ENCODE measurements at places on chromosomes 2 and 18.

- DNase-seq = no peak
Observed at GRCh38 chr2:238097988-238098871, 1.9 kb upstream of the ESPNL start.

DNA sequence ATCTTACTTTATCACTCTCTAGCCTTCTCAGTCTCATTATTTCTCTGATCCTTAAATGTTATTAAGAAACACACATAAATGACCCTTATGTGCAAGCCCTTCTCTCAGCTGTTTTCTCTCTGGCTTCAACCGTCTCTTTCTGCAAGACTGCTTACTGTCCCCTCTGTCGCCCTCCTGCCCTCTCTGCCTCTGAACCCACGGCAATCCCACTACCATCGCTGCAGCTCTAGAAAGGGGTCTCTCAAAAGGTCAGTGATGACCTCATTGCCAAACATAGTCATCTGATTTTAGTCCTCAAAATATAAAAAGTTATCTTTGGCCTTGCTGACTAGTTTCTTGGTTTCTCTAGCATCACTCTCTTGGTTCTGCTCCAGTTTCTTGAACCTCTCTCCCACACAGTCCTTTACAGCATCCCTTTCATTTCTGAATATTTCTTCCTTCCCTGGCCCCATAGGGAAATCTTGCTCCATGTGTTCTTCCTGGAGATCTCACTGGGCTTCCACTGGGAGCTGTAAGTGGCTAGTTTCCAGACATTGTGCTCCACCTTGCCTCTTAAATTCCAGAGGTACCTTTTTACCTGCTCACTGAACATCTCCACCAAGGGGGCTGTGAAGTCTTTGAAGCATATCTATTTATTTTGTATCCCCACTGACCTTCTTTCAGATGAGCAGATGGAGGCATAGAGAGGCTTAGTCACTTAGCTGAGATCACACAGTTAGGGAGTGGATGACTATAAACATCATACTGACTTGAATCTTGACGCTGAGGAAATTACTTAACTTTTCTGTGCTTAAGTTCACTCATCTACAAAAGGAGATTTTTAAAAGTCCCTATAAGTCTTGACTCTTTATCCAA, 96.2 kb downstream of the PDE1A start:
- no peak for DNase-seq

DNA sequence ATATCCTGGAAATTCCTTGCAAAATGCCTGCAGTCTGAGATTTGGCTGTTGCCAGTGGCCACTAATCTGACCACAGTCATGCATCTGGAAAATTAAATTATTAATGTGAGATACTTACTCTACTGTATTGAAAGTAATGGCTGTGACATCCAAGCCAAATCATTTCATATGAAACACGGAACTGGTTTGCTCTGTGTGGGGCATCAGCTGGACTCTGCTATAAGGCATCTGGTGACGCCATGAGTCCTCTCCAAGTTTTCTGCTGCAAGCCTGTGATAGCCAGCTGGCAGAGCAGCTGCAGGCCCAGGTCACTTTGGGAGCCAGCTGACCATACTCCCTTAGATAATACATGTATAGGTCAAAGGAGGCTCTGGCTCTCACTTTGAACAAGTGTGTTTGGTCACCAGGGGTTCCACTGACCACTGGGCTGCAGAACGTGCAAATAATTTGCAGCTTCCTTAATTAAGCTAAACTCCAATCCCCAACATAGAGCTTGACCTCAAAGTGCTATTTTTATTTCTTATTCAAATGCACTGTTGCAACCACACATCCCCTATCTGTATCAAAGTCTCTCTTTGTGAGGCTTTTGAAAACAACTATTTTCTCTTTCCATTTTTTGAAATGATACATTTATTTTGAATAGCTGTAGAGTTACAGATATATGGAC, 152.9 kb downstream of the NCKAP5 start:
- peak; percentile 39 for DNase-seq

DNA sequence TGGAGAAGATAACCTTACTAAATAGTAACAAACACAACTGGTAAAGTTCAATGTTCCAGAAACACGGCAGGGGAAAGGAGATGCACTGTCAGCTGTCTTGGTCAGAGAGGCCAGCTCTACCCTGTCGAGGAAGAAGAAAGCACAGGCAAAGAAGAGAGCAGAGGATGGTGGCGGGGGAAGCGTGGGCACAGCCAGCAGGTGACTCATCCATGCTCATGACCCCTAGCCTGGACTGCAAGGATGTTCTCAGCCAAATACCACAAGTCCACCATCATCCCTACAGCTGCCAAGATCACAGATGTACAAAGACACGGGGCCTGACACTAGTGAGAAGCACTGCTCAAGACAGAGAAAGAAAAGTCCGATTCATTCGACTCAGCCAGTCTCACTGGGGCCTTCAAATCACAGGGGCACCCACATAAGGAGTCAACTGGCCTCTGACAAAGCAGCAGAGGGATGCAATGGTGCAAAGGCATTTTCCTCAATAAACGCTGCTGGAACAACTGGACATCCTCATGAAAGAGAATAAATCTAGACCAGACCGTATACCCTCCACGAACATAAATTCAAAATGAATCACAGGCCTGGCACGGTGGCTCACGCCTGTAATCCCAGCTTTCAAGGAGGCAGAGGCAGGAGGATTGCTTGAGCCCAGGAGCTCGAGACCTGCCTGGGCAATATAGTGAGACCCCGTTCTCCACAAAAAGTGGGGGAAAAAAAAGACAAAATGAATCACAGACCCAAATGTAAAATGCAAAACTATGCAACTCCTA, 5.6 kb downstream of the DTYMK start:
- no peak for DNase-seq

DNA sequence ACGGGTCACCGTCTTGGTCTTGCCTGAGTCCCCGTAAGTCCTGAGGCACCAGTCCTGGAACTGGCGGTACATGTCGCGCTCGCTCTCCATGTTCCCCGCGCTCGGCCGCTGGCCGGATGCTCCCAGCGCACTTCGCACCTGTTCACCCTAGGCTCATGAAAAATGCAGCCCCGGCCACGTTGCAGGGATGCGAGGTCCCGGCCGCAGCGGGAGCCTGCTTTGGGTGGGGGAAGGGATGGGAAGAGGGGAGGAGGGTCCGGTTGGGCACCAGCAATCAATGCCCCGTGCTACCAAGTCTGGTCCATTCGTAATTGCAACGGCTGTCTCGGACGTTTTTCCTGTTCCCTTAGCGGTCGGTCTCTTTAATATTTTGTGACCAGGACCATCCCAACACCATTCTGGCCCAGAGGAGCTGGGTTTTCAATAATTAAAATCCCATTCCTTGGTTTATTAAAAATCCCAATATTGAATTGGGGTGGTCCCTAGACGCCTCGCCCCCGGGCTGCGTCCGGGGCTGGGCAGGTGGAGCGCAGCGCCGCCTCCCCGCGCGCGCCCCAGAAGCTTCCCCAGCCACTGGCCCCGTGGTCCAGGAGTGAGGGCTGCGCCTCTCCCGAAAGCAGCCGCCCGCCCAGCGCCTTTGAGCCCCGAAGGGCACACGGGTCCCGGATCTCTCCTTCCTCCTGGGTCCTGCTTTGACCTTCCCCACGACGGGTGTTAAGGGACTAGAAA, 1.4 kb downstream of the NOL4 start:
- DNase-seq = peak; percentile 93

GRCh38 chr2:8653485-8653884, 28.4 kb upstream of the ID2 start:
- DNase-seq = no peak

DNA sequence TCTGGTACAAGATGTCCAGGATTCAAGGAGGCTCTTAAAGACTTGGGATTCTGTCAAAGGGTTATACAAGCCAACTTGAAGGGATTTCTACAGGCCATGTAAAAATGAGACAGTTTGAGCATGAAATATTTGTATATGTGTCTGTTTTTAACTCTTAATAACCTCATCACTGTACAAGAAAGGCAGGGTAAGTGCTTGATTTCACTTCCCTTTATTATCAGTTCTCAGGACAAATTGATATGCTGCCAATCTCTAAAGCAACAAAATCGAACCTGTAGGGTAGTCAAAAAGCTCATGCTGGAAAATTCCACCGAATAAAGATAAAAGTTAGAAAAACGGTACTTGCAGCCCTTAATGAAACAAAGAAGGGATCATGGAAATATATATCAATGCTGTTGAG, 14.1 kb downstream of the COPS8 start:
- DNase-seq = no peak

GRCh38 chr2:10475811-10476660, 27.9 kb upstream of the ODC1 start:
- peak; percentile 33 for DNase-seq

DNA sequence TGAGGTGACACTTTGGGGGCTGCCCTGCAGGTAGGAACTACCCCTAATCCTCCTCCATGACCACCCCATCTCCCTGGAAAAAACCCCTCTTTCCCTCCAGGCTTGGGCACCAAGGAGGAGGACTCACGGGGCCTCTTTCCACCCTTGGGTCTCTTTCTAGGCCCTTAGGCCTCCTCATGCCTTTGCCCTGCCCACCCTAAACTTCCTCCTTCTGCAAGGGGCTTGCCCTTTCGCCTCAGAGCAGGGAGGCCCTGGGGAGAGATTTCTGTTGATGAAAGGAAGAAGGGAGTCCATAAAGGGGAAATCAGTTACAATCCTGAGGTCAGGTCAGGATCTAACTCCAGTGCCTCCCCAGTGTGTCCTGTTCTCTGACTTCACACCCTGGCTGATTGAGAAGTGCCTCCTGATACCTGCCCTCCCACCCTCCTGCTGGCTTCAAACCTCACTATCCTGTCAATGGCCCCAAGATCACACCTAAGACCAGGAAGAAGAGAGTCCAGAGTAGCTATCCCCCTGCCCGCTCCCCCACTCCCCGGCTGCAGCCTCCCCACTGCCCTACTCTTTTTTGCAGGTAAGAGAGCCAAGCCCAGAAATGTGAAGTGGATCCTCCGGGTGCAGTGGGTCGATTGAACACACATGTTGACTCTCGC, 16.7 kb upstream of the TNS1 start:
- no peak for DNase-seq

GRCh38 chr2:181847702-181848101, 43.8 kb upstream of the ITPRID2 start:
- no peak for DNase-seq

GRCh38 chr2:105904938-105905337, 160.2 kb downstream of the NCK2 start:
- DNase-seq = no peak

DNA sequence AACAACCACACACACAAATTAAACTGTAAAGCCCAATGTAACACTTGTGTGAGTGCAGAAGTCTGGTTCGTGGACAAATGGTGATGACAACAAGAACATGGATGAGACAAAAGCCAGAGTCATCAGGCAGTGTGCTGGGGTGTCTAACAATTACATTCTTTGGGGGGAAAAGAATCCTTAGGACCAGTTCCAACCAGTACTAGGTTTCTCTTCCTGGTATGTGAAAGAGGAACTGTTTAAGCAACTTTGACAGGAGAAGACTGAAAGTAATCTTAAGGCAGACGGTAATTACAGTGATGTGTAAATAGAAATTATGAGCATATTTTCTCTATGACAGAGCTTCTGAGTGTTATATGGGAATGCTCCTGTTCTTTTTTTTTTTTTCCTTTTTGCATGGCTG, 133.4 kb downstream of the AFF3 start:
- no peak for DNase-seq

DNA sequence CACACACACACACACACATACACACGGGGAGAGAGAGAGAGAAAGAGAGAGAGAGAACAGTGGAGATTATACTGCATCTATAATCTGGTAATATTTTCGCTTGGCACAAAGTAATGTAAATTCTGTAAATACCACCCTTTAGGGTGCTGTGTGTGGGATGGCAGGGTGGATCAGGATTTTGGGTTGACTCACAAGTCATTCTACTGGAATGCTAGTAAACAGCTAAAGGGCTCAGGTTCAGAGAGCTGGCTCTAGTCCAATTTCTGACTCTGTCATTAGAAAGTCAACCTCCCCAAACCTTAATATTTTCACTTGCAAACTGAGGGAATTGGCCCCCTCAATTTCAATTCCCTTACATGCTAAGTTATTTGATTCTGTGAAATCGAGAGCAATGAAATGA, 308.3 kb downstream of the TSN start:
- no peak for DNase-seq

DNA sequence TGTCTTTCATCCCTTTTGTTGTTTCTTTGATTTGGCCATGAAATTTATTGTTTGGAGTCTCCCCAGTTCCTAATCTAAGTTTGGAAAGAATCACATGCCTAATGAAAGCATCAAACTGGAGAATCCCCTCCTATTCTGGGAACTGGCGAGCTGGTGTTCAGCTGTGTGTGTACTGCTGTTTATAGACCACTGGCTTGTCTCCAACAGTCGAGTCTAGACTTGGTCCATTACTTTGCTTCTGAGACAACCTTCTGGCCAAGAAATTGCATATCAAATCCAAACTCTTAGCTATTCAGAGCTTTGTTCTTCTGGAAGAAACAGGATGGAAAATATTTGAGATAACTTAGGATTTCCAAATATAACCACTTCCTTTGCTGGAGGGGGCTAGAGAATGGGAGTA, 111.5 kb upstream of the THSD7B start:
- DNase-seq = no peak

GRCh38 chr18:76613053-76613754, 118.2 kb upstream of the ZNF516 start:
- DNase-seq = no peak

- no peak for DNase-seq
Observed at GRCh38 chr2:66481100-66481549, 46.2 kb downstream of the MEIS1 start.

- no peak for DNase-seq
Observed at GRCh38 chr2:40851661-40852060, 399.8 kb upstream of the SLC8A1 start.

GRCh38 chr18:79217979-79218604, 148.9 kb downstream of the ATP9B start:
- DNase-seq = no peak

GRCh38 chr2:71602115-71602495, 148.7 kb downstream of the DYSF start:
- DNase-seq = no peak

- no peak for DNase-seq
Observed at GRCh38 chr2:27255187-27255586, 7.7 kb downstream of the SLC30A3 start.

DNA sequence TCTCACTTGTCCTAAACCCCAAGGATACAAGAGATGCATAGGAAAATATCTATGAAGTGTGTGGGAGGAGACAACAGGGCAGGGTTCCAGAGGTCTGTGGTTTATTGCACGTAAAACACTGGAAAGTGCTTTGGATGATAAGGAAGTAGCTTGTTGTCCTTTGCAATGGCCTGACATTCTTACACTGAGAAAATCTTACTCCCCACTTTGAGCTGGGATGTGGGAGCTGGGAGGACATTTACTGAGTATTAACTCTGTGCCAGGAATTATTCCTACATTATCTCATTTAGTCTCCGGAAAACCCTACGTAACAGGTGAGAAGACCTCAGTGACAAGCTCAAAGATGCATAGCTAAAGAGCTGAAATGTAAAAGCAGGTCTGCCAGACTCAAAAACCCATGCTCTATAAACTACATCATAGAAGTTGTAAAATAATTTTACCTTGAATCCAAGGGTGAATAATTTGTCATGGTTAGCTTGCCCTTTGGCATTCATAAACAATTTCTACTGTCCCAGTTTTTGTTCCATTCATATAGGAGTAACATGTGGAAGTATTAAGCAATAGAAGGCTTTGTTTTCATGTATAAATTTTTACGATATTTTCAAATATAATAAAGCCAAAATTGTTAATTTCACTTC, 9.2 kb upstream of the GALNT3 start:
- no peak for DNase-seq
